ENCODE measurements at places on chromosomes 16 and 17.
A peak's percentile ranks its signal among the peaks of the same experiment; 100 is the strongest.

DNA sequence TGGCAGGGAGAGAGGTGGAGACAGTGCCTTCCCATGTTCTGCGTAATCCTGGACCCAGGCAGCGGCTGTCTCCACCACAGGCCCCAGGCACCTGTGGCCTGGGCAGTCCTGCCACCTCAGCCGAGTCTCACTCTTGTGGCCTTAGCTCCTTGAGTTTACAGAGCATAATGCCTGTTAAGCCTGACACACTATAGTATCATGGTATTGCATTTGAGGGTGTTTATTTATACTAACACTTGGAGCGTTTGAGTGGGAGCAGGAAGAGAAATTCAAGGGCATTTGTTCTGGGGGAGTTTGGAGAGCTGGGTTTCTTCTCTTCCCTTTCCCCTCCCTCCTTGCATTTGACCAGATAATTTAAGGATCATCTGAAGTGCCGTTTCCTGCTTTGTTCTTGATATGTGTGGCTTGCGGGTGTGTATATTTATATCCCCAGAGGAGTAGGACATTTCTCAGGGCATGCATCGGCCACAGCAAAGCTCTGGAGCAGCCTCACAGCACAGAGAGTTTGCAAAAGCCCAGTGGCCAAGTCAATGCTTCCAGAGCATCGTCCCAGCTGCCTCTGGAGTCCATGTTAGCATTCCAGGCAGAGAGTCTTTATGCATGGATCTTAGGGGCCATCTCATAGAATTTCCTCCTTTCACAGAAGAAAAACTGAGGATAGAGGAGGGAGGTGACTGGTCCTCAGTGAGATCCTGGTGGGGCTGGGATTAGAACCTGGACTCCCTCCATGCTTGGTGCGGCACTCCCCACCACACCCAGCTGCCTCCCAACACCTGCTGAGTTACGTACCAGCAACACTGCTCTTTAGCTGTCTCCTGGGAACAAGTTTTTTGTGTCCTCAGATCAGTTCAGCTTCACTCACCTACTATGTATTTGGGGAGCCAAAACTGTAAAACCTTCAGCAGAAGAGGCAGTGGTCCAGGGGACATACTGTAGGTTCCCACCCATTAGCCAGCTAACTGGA lies 222.8 kb downstream of the CCDC182 start:
- no peak for DNase-seq

DNA sequence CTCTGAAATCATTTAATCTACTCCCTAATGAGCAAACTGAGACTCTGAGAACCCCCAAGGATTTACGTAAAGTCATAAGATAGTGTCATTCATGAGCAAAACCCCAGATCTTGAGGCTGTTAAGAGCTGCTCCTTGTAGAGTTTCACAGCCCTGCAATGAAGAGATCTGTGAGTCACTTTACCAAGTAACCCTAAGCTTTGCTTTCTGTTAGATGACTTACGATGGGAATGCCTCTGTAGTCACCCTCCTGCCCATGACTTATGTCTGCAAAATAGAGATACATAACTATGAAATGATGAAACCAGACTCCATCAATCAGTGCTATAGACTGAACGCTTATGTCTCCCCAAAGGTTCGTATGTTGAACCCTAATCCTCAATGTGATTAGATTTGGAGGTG lies 117.7 kb downstream of the HS3ST3A1 start:
- DNase-seq: no peak

DNA sequence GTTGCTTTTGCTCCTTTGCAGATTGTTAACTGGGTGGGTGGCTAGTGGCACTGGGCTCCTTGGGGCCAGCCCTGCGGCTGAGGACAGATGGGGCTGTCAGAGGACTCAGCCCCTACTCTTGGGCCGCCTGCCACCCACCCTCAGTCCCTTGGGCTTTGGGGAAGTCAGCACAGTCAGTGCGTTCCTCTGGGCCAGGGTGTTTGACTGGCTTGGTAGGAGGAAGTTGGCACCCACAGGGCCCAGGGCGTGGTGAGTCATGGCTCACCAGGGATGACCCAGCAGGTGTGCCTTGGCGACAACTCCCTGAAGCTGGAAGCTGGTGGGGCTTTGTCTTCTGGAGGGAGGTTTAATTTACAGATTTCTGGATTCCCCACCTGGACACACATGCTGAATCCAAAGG lies 32.4 kb downstream of the HAPSTR1 start:
- no peak for DNase-seq

GRCh38 chr16:67663151-67663876 lies 2.6 kb downstream of the PARD6A start:
- peak; percentile 71 for DNase-seq

DNA sequence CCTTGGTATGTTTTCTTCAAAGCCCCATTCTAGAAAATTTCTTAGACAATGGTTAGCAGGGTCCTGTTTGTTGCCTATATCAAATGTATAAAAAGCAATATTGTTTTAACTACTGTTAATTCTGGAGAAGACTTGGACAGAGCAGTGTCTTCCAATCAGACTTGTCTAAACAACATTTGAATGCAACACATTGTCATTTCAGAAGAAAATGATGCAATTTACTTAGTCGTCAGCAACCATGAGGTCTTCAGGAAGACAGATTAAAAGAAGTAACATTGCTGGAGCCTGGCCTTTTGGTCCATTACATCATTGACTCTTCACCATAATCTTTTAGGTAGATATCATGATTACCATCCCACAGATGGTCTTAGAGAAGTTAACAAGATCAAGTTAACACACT lies 94.5 kb downstream of the ANKFN1 start:
- no peak for DNase-seq

DNA sequence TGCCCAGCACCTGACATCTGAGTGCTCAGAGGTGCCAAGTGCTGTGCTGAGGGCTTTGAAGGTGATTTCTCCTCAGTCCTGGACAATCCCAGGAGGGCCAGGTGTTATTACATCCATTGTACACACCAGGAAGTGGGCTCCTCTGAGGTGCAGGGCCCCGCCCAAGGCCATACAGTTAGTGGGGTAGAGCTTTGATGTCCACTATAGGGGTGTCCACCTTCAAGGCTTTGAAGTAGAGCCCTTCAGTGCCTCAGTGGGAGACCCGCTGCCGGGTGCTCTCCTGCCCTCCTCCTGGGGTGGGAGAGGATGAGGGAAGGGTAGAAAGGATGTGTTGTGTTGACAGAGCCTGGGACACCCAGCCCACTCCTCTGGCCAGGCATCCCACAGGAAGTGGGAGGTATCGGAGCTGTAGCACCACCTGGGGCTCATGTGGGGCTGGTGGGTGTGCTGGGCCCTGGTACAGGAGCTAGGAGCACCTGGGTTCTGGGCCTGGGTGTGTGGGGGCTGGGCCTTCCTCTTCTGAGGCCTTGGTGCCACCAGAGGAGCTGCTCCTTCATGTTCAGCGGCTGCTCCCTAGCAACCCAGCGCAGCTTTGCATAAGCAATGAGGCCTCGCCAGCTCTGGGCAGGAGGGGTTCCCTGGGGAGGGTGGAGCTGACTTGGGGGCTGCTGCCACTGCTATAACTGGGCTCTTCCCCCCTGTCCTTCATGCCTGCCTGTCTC lies 7.4 kb downstream of the LASP1 start:
- no peak for DNase-seq

DNA sequence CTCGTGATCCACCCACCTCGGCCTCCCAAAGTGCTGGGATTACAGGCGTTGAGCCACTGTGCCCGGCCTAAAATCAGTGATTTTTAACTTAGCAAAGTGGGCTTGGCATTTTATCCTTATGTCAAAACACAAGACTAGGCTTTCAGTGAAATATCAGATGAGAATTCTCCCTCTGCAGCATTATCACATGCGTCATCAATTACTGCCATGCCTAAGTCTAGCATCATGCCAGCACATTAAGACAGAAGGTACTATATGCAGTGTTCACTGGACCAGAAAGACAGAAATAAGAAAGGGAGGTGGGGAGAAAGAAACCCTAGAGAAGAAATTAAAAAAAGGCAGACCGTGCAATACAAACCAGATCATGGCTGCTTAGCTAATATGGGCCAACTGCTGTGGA lies 29.8 kb downstream of the GPATCH8 start:
- DNase-seq: no peak

DNA sequence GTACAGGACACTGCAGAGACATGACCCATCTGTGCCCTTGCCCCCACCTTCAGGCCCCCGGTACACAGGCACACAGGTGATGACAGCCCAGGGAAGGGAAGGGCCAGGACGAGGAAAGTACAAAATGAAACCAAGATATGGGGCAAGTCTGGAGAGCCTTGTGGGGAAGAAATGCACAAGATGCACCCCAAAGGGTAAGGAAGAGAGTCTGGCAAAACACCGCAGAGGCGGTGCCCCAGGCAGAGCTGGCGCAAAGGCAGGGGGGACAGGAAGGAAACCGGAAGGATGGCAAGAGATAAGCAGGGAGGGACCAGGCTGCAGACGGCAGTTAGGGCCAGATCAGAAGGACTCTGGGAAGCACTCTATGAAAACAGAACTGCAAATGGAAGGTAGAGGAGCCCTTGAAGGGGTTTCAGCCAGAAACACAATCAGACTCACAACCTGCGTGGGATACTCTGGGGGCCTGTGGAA lies 81.4 kb downstream of the SLC39A11 start:
- DNase-seq: no peak

GRCh38 chr17:38606646-38607611 lies 1.2 kb upstream of the SRCIN1 start:
- no peak for DNase-seq

DNA sequence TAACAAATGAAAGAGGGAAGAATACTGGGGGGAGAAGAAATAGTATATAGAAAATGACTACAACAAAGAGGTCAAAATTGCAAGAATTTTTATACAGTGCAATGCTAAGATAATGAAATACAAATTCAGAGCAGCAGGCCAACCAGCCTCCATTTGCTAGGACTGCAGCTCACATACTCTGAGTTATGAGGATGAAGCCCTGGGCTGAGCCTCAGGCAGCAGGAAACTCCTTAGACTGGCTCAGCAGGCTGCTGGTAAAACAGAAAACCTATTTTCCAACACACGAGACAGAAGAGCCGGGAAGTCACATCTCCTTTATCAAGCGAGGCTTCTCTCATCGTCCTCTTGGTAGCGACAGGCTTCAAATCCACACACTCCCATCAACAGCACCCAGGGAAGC lies 296.5 kb downstream of the SLC39A11 start:
- DNase-seq: no peak

GRCh38 chr17:56173026-56173425 lies 19.8 kb downstream of the ANKFN1 start:
- no peak for DNase-seq

GRCh38 chr17:77944390-77945222 lies 13.9 kb upstream of the TNRC6C start:
- DNase-seq: no peak

GRCh38 chr17:82648742-82649331 lies 593 bp upstream of the WDR45B start:
- no peak for DNase-seq

GRCh38 chr17:19313746-19314651 lies 48.5 kb downstream of the B9D1 start:
- DNase-seq: no peak

DNA sequence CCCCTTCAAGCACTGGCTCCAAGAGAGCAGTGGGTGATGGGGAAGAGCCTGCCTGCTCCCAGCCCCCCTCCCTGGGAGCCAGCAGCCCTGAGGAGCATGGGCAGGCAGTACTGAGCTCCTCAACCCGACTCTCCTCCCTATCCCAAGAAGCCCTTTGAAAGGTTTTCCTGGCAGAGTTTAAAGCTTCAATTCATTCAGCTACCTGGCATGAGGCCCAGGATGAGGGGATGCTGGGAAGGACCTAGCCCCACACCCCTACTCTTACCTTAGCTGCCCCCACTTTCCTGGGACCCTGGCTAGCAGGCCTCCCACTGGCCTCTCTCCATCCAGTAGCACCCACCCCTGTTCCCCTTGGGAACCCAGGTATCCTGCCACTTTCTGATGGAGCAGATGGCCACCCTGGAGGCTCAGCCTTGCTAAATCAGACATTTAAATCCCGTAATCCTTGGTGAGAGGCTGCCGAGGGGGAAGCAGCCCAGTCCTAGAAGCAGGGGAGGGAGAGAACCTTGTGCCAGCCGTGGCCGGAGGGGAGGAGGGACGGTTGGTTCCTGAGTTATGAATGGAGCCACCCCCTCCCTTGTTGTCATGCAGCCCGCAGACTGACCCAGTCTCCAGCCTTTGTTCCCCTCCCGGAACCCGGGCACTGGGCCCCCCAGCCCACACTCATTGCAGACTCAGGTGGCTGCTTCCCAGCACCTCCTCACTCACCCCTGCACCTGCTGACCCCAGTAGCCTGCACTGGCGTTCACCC lies 17.1 kb downstream of the ATP1B2 start:
- no peak for DNase-seq

GRCh38 chr16:50068550-50068949 lies 2.8 kb downstream of the HEATR3 start:
- no peak for DNase-seq

DNA sequence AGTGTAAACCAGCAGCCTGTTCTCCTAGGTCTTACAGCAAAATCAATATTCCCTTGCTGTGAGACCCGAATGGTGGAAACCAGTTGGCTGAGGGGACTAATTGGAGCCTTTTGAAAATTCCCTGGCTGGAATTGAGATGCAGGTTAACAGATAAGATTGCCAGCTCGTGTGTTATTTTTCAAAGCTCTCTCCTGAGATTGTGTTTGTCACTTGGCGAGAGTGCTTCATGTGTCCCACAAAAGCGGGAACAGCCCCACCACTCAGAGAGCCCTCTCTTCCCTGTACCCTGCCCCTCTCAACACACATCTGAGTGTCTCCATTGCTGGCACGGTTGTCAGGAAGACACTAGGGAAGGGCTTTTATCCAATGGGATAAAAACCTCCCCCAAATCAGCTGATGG lies 356.1 kb downstream of the CPPED1 start:
- DNase-seq: no peak

- peak; percentile 69 for DNase-seq
Observed at GRCh38 chr17:81365148-81365600, 30.1 kb upstream of the BAHCC1 start.

DNA sequence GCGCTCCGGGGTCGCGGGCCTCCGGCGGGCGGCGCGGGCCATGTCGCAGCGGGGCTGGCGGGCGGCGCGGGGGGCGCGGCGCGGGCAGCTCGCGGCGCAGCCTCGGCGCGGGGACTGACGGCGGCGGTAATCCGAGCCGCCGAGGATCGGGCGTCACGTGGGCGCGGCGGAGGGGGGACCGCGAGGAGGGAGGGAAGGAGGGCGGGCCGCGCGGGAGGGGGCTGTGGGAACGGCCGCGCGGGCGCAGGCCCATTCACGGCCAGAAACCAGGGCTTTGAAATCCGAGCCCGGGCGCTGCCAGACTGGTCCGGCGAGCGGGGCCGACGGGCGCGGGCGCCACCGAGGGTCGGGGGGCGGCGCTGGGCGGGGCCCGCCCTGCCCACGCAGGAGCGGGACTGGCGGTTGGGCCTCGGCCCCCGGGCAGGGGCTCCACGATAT lies at the start of gene MTSS2:
MTSS2 (minus strand) TSS at position 116 of the 438 bp plus-strand sequence. CDS start 262 bp downstream, outside the sequence.
- no peak for DNase-seq

DNA sequence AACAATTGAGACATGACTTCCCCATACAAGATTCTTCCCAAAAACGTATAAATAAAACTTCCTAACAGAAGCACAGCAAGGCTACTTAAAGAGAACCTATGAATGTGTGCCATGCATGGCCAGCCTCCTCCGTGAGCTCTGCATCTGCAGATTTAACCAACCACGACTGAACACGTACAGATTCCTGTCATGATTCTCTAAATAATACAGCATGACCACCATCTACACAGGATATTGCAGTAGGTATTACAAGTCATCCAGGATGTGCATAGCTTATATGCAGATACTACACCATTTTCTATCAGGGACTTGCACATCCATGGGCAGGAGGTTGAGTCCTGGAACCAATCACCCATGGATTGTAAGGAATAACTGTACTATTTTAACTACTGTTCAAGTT lies 1.4 kb upstream of the QRICH2 start:
- DNase-seq: no peak

- no peak for DNase-seq
Observed at GRCh38 chr16:73083271-73083670, 35.3 kb upstream of the ZFHX3 start.

- DNase-seq: no peak
Observed at GRCh38 chr16:28496844-28497243, 2.4 kb downstream of the APOBR start.

All from activated T-cell treated with anti-CD3 and anti-CD28 coated beads, Interleukin-2, amount 50 U/mL, for 48 hours (primary cell).